ENCODE measurements at places on chromosomes 11 and 22. TPM values are rescaled to one million over a fixed set of nuclear protein-coding genes. Genes with fewer than 3 reads are reported as not detected.

Gene SLC22A8
- not detected for total RNA-seq

Gene BET1L
- total RNA-seq, result 23.7 TPM

Gene LDHAL6A
- not detected for total RNA-seq

Gene IRAG1
- total RNA-seq, result not detected

Gene TBC1D10A
- total RNA-seq, result 22.9 TPM

GRCh38 chr11:35483131-35483820 lies 42.1 kb downstream of the PAMR1 start:
- DNase-seq, result no peak

DNA sequence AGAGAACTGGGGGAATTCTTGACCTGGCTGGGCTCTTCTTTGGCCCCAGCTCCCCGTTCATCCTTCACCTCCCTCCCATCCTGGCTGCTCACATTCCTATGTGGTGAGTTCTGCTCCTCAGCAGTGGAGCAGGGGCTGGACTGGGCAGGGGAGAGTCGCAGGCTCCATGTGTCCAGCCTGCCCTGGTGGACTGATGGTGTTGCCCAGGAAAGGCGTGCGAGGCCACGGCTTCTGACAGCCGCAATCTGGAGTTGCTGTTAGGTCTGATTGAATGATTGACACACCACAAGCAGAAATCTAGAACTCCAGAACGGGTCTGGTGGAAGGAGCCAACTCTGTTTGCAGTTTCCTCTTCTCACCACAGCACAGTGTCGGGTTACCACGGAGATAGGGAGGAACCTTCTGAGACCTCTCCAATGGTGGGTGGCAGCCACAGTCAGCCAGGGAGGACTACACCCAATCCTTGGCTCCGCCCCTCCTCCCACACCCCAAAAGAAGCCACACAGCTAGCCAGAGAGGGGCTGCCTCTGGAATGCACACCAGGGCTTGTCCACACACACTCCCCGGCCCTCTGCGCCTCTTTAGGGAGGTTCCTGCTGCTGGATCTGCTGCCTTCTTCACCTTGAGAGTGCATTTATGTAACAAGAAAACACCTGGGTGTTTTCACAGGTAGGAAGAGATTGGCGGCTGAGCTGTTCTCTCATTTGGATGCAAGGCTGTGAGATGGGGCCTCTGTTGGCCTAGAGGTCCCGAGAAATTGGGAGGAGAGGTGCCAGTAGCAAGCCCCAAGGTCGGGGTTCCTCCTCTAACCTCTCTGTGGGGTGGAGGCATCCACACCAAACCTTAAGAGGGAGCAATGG lies 56.4 kb upstream of the CD44 start:
- DNase-seq, result peak; percentile 43

DNA sequence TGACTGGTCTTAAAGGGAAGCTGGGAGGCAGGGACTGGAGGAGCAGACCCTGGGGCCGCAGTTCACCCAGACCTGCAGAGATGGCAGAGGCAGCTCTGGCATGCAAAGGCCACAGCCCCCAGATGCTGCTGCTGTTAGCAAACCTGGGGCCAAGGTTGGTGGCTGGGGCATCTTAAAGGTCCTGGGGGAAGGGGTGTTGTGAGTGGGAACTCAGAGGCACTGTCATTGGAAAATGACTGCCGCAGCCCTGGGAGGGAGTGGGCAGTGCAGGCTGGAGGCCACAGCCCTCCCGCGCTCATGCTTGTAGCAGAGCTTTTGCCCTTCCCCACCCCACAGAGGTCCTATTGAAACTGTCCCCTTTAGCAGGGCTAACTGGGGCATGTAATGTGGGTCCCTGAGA lies 111.8 kb downstream of the CTTN start:
- DNase-seq, result no peak

DNA sequence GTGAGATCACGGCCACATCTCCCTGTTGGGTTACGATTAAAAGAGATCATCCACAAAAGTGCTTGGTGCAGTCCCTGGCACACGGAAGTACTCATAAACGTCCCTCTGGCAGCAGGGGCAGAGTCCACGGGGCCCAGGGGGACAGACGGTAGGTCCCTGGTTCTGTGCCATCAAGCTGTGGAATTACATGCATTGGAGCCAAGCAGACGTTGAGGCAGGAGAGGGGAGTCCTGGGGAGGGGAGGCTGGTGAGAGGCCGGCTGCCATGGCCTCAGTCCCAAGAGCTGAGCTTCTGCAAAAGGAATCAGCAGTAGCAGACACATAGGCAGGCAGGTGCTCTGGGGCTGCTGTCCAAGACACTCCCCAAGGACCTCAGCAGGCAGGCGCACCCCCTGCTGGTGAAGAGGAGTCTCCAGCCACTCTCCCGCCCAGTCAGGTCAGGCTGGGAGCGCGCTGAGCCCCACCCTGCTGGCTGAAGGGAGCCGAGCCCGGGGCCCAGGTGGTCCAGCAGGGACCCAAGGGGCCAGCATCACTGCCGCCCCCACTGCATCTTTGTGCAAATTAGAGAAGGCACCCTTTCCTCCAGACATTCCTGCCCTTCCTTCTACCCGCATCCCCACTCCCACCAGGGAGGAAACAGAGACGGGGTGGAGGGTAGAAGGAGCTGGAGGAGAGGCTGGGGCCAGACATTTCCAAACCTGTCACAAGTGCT lies 7.6 kb upstream of the KCTD17 start:
- DNase-seq, result no peak
